Diencephalon (tissue), 1 donor: ENCODE measurements at places on chromosomes 3 and 15. TPM values are rescaled to one million over a fixed set of nuclear protein-coding genes. Genes with fewer than 3 reads are reported as not detected.

IL12A gene
- total RNA-seq: 1.4 TPM

ZNF620 gene
- 16.4 TPM for total RNA-seq

FRMD4B gene
- 30.7 TPM for total RNA-seq

C2CD4A gene
- under 0.01 TPM for total RNA-seq

LRRC31 gene
- total RNA-seq: not detected

TTC21A gene
- 3.2 TPM for total RNA-seq

RPL39L gene
- 14.5 TPM for total RNA-seq

NUP210 gene
- 11.1 TPM for total RNA-seq

SLC7A14 gene
- total RNA-seq: 32.1 TPM
